AG10803 (cell line): ENCODE measurements at places on chromosomes 7 and 10.

DNA sequence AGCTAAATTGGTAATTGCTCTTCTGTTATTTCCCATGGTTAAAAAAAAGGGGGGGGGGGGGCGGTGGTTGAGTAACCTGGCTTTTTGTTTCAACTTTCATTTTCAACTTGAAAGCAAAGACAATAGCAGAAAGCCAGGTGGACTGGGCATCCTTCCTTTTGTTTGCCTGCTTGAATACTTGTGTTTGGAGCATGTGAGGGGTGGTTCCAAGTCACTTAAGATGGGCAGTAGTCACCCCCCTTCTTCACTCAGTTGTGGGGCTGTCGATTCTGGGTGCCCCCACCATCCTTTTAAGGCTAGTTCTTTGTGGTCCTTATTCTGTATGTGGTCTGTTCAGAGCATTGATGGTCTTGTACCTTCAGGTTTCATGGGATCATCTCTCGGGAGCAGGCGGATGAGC is 165.6 kb upstream of the PRR15 start:
- no peak for DNase-seq

DNA sequence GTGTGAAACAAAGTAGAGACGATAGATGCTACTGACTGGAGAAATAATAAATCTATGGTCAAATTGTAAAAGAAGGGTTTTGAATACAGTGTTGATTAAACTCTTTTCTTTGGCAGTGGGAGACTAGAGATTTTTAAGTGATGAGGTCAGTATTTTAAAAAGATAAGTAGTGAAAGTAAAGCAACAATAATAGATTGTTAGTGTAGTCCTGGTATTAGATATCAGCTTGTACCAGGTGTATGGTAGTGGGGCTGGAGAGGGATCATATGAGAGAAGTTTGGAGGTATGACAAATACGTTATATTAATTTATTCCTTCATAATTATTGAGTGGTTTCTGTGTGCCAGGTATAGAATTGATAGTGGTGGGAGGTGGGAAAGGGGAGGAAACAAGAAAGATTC is 25.2 kb downstream of the PHTF2 start:
- no peak for DNase-seq

DNA sequence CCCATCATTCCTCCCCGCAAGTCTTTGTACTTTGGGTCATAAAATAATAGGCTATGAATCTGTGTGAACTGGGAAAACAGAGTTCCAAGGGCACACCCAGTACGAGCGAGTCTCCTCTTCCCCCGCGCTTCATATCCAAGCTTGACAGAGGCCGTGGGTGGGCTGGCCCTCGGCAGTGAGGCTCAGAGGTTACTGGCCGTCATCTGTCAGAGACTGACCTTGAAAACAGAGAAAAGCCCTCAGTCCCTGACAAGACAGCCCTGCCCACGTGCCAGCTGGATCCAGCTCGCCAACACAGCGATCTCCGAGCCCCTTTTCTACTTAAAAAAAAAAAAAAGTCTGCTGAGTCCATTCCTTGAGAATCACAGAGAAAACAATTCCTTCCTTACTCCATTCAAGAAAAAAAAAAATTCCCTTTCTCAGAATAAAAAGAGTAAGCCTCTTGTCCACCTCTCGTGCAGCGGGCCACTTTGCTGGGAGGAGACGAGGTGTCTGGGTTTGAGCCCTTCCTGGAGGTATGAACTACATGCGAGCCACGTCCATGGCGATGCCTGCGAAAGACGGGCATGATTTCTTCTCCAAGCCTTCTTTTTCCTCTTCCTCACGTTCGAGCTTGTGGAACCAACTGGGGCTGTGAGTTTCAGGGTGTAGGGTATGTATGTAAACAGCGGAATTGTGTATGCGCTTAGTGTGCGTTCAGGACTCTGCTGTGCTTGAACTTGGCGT is 744 bp upstream of the BICC1 start:
- peak; percentile 25 for DNase-seq

DNA sequence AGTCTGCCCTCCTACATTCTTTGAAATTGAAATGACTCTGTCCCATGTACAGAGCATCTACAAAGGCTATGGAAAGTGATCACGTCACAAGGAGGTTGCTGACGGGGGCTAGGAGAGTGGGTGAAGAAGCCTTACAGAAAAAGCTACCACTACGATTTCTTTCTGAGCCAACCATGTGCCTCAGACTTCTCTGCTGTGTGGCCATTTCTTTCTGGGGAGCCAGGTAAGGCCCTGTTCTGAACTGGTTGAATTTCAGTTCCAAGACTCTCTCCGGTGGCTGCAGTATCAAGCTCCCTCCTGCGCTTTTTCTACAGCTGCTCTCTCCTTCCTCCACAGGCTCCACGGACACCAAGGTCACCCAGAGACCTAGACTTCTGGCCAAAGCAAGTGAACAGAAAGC is 112.5 kb upstream of the PRSS1 start:
- no peak for DNase-seq

- no peak for DNase-seq
Measured at GRCh38 chr10:132188331-132188730, 1.6 kb downstream of the DPYSL4 start.

GRCh38 chr7:157930441-157930840 is 593.6 kb downstream of the DNAJB6 start:
- DNase-seq = no peak

DNA sequence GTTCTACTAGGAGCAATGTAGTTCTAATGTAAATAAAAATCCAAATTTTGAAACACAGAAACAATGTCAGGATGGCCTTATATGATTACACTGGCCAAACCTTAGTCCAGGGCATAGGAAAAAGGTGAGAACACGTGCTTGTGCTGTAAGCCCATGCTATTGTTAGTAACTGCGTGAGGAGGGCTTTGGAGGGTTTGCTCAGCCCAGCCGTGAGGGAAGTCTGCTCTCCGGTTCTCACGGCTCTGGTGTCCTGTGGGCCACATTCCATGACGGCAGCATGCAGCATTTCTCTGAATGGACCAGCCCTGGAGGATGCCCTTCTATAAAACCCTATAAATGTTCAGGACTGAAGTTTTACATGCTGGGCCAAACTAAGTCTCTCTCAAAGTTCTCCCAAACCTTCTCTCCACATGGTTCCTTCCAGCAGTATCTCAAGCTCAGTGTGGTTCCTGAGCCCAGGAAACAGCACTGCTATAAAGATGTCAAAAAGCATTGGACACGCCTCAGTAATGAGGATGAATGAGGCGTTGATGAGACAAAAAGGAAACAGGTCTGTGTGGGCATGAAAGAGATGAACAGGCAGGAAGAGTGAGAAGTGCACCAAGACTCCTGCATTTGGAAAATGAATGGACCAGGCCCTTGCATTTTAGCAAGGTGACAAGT is 174.8 kb upstream of the CDCA7L start:
- no peak for DNase-seq

DNA sequence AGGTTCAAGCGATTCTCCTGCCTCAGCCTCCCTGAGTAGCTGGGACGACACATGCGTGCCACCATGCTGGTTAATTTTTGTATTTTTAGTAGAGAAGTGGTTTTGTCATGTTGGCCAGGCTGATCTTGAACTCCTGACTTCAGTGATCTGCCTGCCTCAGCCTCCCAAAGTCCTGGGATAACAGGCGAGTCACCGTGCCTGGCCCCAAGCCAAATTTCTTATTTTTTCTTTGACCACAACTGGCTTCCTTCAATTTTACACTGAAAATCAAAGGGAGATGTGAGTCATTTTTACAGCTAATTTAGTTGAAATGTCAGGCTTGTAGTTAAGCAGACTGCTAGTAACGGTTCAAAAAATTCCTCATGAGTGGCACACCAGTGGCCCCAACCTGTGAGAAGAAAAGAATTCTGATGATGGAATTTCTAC is 7.8 kb downstream of the RNF216 start:
- DNase-seq = peak; percentile 93

DNA sequence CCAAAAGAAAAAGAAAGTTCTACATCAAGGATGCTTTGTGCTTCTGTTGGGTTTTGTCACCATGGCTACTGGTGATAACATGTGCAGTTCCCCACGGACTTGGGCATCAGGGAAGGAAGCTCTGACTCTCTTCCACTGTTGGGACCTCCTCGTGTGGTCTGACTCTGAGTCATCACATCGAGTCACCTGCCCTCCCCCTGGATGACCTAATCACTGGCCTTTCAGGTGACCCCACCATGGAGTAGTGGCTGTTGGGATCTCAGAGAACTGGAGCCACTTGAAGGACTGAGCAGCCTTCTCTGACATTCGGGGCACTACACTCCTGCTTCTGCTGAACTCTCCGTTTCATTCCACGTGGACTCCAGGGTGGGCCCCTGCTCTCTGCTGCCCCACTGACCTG is 60.8 kb upstream of the DOCK1 start:
- peak; percentile 12 for DNase-seq

- DNase-seq = no peak
Measured at GRCh38 chr7:47807756-47808155, 140.5 kb downstream of the PKD1L1 start.

DNA sequence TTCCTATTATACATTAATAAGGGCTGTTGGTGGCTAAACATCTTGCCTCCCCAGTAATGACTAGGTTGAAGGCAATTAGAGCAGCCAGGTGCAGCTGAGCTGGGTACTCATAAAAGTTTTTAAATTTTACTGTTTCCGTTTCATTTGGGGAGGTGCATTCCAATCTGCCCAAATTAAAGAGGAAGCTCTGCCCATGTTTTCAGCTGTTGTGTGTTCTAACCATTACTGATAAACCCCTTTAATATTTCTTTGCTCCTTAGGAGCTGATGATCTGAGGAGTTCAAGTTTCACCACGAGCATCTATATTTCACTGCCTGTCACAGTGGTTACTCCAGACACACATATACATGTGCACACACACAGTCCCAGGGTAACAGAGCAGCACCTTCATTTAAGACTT is 94.4 kb downstream of the JAZF1 start:
- no peak for DNase-seq

GRCh38 chr10:11511321-11511720 is 100.1 kb downstream of the USP6NL start:
- no peak for DNase-seq

DNA sequence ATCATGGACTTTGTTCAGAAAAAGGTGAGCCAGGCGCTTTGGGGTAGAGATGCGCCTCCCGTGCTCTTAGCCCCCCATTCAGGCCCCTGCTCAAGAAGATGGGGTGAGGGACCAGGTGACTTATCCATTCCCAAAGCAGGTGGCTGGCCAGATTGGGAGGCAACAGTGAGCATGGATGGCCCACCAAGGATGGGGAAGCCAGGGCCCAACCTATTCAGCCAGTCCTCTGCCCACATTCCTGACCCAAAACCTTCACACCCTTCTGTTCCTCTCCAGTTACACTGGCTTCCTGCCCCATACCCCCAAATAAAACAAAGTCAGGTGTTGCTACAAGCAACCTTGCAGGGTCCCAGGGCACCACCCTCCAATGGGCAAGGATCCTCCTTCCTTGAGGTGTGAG is 44.4 kb downstream of the TSPAN15 start:
- no peak for DNase-seq

DNA sequence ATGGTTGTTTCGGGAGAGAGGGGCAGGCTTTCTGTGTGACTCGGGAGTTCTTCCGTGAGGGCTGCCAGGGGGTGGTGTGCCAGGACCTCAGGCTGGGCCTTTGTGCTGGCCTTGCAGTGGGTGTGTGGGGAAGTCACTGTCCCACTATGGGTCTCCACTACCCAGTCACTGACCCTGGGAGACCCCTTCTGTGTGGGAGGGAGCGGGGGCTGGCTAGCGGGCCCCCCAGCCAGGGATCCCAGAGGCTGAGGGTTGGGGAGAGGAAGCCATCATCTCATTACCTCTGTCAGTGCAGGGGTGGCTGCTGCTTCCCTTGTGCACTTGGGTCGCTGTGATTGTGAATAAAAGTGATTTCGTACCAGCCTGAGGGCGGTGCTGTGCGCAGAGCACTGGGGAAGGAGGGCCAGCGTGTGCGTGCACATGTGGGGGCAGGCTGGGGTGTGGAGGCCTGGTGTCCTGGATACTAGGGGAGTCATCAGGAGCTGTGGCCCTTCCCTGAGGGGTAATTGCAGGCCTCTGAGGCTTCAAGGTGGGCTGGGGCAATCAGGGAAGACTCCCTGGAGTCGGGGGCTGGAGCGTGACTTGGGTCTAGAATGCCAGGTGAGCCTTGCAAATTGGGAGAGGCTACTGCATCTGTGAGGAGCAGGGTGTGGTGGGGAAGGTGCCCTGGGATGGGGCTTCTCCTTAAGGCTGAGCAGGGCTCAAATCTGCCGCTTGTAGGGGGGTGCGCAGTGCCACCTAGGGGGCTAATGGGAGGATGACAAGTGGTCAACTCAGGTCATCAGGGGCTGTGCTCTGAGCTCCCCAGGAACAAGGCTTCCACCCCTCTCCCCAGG is 98.9 kb downstream of the NEURL1 start:
- peak; percentile 29 for DNase-seq

DNA sequence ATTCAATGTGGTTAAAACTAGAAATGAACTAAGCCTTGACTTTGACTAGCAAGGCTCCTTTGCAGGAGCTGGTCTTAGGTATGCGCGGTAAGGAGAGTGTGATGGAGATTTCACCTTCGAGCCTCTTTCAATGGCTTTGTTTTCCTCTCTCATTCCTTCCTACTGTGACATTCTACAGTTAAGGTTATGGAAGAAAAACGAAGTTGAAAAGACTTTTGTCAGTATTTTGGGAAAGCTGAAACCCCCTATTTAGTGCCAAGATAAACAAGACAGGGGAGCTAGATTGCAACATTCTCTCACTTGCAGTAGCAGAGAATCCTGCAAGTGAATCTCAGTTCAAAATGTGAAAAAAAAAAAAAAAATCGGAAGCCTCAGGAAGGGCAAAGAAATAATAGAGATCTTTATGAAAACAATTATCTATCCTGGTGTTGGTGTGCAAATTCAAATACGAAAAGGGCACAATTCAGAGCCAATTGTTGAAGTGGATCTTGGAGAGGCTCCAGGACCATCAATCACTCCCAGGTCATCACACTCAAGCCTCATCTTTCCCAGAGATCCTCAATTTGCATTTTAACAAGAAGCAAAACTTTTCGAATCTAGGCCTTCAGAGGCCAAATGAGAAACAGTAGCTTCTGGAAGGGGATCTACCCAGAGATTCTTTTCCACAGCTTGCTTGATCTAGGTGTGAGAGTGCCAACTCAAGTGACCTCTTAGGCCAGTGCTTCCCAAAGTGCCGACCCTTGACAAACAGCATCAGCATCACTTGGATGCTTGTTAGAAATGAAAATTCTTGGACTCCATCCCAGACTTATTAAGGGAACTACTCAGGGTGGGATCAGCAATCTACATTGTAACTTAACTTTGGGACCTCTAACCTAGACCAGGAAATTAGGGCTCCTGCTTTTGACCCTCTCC is 163.8 kb downstream of the INHBA start:
- DNase-seq = no peak

DNA sequence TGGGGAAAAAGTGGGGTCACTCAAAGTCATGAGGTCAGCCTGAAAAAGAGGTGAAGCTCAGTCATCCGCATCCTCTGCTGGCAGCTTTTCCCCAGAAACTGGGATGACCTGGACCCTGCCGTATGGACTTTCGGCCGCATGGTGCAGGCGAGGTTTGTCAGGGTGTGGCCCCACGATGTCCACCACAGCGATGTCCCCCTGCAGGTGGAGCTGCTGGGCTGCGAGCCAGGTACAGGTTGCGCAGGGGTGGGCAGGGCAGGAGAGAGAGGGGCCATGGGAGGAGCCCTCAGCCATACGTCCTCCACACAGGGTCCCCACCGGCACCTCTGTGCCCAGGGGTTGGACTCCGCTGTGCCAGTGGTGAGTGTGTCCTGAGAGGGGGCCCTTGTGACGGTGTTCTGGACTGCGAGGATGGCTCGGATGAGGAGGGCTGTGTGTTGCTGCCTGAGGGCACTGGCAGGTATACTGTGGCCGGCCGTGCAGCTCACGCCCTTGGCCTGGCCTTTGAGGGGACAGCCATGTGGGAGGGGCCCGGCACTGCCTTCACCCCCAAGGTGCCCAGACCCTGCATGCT is 23.0 kb upstream of the ZNF467 start:
- no peak for DNase-seq

- no peak for DNase-seq
Measured at GRCh38 chr10:96747734-96748550, 27.6 kb upstream of the PIK3AP1 start.

GRCh38 chr7:134046594-134047128 is 80.5 kb upstream of the LRGUK start:
- no peak for DNase-seq
